ENCODE measurements at places on chromosomes 12 and 14.

DNA sequence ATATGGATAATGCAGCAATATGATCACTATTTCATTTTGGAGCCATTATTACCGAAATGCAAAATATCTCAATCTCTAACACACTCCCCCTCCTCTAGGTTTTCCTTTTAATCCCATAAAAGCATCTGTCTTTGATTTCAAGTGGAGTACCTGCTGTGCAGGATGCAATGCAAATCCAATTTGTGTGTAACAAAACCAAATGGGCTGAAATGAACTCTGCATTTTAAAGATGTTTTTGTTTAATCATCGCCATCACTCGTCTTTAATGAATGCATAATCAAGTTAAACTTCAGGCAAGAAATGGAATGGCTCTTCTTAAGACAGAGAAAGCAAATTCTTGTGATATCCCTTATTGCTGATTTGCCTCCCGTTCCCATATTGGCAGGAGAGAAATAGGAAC is 114.3 kb downstream of the SLC15A5 start:
- DNase-seq: no peak

GRCh38 chr12:130879781-130880389 is 8.0 kb downstream of the RAN start:
- DNase-seq: no peak

DNA sequence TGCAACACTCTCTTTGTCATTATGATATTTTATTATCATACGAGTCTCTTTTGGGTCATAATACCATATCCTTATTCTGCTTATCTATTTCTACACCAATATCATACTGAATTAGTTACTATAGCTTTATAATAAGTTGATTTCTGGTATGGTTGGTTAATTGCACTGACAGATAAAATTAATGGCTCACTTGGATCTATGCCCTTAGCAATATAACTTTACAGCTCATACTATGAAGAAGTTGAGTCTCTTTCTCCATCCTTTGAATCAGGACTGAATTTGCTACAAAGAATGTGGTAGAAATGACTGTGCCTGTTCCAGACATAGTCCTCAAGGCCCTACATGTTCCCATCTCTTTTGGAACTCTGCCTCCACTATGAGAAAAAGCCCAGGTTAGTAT is 139.7 kb upstream of the DYRK2 start:
- no peak for DNase-seq

DNA sequence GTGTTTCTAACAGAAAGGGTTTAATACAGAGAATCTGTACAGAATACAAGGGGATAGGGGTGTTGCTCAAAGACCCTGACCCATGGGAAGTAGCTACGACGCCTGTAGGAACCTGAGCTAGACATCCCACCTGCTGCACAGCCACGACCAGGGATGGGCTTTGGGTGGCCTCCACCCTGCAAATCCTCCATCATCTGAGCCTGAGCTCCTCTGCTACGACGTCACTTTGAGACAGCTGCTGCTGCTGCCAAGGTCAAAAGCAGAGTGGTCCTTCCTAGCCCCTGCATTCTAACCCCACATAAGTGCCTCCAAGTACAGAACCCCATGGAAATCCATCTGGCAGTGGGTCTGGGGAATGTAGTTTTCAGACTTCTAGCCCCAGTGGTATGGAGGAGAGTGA is 43.8 kb downstream of the JAG2 start:
- no peak for DNase-seq

GRCh38 chr12:125944446-125944845 is 879.2 kb downstream of the AACS start:
- DNase-seq: no peak

DNA sequence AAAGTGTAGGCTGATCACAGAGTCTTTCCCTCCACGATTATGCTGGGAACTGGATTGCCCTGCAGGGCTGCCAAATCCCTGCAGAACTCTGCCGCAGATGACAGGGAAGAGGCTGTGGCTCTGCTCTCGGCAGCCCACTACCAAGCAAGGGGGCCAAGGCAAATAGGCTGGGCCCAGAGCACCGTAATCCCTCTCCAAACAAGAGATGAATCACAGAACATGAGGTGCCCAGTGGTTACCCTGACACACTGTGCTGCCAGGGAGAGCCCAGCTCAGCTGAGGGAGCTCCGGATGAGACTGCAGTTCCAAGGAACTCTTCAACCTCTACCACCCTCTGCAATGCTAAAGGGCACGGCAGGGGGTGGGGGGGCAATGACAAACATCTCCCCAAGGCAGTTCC is 33.9 kb downstream of the STON2 start:
- DNase-seq: no peak

All from stimulated activated CD4-positive, alpha-beta T cell treated with anti-CD3 and anti-CD28 coated beads, TNF-alpha, amount 100 ng/mL, for 24 hours (primary cell).